ENCODE measurements at places on chromosomes 4 and X.

DNA sequence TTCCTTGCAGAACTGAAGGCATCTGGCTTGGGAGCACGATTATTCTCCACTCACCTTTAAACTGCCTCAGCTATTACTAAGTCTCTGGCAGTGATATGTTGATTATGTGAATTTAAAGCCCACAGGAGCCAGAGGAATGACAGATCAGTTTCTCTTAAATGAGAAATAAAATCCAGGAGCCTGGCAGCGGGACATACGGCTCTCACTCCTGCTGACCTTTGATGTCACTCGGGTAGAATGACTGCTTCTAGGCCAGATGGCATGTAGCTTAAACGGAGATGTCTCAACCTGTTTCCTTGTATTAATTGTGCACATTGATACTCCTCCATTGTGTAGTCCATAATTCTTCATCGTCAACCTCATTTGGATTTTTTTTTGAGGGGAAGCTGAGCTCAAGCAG, 4.0 kb upstream of the CBLL2 start:
- no peak for DNase-seq

DNA sequence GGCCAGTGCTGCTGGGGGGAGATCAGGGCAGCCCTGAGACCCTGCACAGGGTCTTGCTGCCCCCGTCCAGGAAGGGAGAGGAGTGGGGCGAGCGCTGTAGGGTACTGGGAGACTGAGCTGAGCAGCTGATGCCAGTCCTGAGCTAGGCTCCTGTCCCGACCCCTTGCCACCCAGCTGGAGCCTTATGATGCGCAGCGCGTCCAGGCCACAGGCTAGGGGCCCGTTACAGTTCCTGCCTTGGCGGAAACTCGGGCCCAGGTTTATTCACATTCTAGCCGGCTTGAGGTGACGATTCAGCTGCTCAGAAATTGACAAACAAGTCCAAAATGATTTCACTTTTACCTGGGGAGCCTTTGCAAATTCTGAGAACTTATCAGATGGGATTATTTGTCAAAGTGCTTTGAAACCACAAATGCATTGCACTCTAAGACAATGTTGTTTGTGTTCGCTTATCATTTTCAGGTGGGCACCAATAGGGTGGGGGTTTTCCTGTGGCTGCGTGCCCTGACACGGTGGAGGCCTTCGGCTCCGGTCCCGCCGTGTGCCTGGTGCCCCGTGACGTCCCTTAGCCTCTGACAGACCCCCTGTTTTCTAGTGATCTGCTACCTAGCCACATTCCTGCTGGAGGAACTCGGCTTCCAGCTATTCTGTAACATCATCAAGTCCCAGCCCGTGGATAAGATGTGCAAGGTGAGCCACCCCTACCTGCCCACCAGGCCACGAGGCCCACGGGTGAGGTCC, 18.9 kb downstream of the CFAP99 start:
- no peak for DNase-seq

DNA sequence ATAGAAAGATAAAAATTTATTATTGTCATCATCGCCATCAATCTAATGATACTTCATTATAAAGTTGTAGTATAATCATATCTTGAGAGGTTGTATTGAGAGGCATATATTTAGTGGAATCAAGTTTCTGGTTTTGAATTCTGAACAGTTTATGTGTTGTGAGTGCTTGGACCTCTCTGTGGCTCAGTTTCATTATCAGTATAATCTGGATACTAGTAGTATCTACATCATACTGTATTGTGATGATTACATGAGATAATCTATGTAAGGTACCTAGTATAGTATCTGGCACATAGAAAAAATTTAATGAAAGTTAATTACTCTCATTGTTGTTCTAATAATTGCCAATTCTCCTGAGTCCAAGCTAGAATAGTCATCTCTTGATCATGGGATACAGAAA, 161.2 kb upstream of the UBQLN2 start:
- no peak for DNase-seq

- no peak for DNase-seq
Observed at GRCh38 chrX:47112316-47112954, 32.1 kb downstream of the NDUFB11 start.

GRCh38 chrX:12076046-12076445, 62.2 kb upstream of the FRMPD4 start:
- DNase-seq = no peak

DNA sequence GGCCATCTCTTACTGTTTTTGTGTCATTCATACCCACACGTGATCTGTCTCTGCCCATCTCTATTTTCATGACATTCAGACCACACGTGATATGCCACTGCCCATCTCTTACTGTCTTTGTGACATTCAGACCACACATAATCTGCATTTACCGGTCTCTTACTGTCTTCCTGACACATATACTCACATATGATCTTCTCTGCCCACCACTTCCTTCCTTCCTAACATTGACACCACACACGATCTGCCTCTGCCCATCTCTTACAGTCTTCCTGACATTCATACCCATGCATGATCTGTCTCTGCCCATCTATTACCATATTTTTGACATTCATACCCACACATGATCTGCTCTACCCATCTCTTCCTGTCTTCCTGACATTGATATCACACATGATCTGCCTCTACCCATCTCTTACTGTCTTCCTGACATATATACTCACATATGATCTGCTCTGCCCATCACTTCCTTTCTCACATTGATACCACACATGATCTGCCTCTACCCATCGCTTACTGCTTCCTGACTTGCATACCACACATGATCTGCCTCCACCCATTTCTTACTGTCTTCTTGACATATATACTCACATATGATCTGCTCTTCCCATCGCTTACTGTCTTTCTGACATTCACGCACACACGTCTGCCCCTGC, 36.1 kb downstream of the SCML1 start:
- DNase-seq = no peak

GRCh38 chrX:134999469-134999868, 8.7 kb downstream of the SMIM10 start:
- DNase-seq = peak; percentile 18
